ENCODE measurements at places on chromosomes 12 and 14.

GRCh38 chr12:117679776-117680175 is 289.0 kb downstream of the KSR2 start:
- DNase-seq = no peak

DNA sequence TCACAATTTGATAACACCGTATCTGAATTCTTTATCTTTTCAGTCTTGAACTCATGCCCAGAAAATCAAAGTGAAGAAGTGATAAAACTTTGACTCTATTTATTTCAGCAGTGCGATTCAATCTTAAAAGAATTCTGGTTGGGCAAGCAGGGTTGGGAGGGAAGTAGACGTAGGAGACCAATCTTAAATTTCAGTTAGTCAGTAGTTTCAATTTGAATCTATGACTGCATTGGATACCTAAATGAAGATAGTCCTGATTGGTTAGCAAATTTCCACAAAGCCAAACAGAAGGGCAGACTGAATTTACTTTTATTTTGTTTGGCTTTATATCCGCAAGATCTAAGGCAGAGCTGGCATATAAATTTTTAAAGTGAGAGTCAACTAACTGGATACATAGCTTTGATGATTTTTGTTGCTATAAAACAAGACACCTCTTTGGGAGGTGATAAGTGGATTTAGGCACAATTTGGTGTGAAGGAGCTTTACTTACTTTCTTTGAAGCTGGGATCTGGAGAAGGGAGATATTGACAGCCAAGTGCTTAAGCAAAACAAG is 2.6 kb downstream of the ACSS3 start:
- no peak for DNase-seq

GRCh38 chr12:112418273-112418607 is 507 bp upstream of the PTPN11 start:
- DNase-seq = no peak

- no peak for DNase-seq
Observed at GRCh38 chr14:98170575-98170974, 1101.4 kb downstream of the BCL11B start.

GRCh38 chr12:51972849-51973273 is 21.4 kb downstream of the ACVR1B start:
- no peak for DNase-seq

GRCh38 chr14:51873221-51873893 is 12.9 kb downstream of the GNG2 start:
- DNase-seq = no peak

- DNase-seq = no peak
Observed at GRCh38 chr12:105559310-105559709, 228.8 kb downstream of the C12orf75 start.

DNA sequence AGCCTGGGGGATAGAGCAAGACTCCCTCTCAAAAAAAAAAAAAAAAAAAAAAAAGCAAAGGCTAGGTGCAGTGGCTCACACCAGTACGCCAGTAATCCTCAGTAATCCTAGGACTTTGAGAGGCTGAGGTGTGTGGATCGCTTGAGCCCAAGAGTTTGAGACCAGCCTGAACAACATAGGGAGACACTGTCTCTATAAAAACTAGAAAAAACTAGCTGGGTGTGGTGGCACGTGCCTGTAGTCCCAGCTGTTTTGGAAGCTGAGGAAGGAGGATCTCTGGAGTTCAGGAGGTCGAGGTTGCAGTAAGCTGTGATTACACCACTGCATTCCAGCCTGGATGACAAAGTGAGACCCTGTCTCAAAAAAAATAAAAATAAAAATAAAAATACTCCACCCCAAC is 8.9 kb upstream of the RBM25 start:
- DNase-seq = no peak

GRCh38 chr12:51848841-51849735 is 570 bp upstream of the FIGNL2 start:
- no peak for DNase-seq

- no peak for DNase-seq
Observed at GRCh38 chr14:31992011-31992447, 85.1 kb upstream of the ARHGAP5 start.

DNA sequence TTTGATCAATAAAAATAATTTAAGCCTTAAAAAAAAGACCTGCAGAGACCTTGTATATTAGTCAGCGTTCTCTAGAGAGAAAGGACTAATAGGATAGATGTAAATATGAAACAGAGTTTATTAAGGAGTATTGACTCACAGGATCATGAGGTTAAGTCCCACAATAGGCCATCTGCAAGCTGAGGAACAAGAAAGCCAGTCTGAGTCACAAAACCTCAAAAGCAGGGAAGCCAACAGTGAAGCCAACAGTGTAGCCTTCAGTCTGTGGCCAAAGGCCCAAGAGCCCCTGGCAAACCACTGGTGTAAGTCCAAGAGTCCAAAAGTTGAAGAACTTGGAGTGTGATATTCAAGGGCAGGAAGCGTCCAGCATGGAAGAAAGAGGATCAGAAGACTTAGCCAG is 66.3 kb downstream of the TBX5 start:
- no peak for DNase-seq

DNA sequence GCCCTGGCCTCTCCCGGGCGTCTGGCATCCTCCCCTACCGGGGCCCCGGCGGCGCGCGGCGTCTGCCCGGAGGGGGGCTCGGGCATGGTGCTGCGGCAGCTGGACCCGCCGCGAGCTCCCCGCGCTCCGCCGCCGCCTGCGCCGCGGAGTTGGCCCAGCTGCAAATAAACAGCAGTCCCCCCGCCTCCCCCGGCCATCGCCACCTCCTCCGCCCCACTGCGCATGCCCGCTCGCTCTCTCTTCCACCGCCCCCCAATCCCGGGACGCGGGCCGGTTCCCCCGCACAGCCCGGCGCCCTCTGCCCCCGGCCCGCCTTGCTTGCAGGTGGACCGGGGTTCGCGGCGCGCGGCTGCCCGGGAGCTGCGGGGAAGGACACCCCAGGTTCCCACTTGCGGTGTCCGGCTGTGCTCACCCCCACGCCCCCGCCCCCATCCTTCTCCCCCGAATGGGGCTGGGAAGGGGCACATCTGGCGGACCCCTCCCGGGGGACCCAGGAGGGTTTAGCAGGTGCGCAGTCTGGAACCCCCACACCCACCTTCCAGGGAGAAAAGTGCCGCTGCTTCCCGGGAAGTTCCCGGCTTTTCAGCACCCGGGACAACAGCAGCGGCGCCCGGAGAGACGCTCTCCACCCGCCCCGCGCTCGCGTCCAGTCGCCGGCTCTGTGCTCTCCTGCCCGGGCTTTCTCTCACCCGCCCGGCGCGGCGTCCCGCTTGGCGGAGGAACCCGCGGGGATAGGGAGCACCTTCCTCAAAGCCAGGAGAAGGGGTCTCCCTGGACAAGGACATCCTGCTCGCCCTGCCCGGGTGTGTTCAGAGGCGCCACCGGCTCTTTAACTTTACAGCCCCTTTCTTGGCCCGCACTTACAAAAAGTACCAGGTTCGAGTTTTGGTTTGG is at the start of gene TMTC1:
Gene TMTC1, minus strand, starts transcription at position 170 of the 894 bp plus-strand sequence. CDS start 191 bp downstream, outside the sequence.
- peak; percentile 37 for DNase-seq

DNA sequence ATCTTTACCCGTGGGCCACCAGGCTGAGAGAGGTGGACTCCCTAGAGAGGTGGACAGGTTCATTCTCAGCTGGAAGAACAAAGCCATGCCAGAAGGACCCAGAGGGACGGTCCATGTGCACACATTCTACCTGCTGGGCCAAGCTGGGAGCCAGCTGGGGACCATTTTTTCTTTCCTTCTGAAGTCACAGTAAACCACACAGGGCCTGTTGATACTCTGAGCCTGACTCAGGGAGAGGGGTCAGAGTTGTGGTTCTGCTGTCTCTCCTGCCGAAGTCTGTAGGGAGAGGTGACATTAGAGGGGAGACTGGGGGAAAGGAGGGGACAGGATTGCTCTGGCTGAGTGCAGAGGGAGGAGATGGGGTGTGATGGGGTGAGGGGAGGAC is 148.6 kb downstream of the TSPAN9 start:
- peak; percentile 67 for DNase-seq

DNA sequence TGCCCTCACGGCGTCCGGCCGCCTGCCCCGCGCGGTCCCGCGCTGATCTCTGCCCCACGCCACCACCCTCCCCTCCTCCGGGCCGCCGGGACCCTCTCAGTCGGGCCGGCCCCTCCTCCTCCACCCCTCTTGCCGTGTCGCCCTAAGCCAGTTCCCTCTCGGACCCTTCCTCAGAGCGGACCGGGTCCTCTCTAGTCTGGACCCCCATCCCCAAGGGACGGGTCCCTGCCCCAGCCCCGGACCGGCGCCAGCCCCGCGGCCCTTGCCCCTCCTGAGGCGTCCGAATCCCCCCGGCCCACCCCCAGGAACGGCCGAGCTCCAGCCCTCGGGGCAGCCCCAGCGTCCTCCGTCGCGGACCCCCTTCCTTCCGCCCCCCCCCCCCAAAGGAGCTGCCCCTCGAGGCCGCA is 485 bp downstream of the PPP4R4 start:
- no peak for DNase-seq

- no peak for DNase-seq
Observed at GRCh38 chr12:123621101-123621500, 12.4 kb downstream of the EIF2B1 start.

GRCh38 chr14:92384461-92385133 is 61.6 kb downstream of the SLC24A4 start:
- no peak for DNase-seq

GRCh38 chr12:130016194-130016593 is 112.4 kb upstream of the TMEM132D start:
- DNase-seq = no peak

All from hematopoietic multipotent progenitor cell (in vitro differentiated cells).